ENCODE measurements at places on chromosomes 5 and 9.

DNA sequence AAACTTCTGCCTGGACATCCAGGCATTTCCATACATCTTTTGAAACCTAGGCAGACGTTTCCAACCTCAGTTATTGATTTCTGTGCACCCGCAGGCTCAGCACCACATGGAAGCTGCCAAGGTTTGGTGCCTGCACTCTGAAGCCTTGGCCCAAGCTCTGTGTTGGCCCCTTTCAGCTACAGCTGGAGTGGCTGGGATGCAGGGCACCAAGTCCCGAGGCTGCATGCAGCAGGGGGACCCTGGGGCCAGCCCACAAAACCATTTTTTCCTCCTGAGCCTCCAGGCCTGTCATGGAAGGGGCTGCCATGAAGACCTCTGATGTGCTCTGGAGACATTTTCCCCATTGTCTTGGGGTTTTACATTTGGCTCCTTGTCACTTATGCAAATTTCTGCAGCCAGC, 49.9 kb downstream of the NFX1 start:
- no peak for DNase-seq

DNA sequence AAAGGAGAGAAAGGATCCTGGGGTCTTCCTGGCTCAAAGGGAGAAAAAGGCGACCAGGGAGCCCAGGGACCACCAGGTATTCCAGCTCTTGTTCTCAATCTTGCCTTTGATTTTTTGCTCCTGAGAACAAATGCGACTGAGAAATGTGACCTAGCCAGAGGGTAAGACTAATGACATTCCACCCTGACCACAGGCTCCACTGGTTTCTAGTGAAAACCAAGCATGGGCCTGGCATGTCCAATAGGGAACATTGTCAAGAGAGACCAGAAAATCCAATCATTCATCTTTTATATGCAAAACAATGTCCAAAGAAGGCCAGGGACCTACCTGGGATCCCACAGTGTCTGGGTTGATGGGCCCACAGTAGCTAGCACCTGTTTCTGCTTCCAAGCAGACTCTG, 50.3 kb upstream of the TGFBR1 start:
- DNase-seq = no peak

DNA sequence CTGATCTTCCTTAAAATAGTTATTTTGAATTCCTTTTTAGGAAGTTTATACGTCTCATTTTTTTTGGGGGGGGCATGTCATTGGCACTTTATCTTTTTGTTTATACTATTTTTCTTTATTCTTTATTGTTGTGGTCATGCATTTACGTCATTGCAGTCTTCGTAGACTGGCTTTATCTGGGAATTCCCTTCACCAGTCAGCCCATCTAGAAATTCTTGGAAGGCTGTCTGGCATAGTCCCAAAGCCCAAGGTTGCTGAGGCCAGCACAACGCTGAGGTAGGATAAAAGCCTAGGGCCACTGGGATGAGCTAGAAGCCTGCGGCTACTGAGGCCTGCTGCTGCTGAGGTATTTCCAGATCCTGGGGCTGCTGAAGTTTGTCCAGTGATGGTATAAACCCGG, 121.5 kb downstream of the ISOC1 start:
- DNase-seq = no peak

GRCh38 chr5:179316111-179316551, 29.1 kb downstream of the ADAMTS2 start:
- DNase-seq = no peak

- no peak for DNase-seq
Measured at GRCh38 chr5:9499498-9499876, 46.4 kb downstream of the SEMA5A start.

DNA sequence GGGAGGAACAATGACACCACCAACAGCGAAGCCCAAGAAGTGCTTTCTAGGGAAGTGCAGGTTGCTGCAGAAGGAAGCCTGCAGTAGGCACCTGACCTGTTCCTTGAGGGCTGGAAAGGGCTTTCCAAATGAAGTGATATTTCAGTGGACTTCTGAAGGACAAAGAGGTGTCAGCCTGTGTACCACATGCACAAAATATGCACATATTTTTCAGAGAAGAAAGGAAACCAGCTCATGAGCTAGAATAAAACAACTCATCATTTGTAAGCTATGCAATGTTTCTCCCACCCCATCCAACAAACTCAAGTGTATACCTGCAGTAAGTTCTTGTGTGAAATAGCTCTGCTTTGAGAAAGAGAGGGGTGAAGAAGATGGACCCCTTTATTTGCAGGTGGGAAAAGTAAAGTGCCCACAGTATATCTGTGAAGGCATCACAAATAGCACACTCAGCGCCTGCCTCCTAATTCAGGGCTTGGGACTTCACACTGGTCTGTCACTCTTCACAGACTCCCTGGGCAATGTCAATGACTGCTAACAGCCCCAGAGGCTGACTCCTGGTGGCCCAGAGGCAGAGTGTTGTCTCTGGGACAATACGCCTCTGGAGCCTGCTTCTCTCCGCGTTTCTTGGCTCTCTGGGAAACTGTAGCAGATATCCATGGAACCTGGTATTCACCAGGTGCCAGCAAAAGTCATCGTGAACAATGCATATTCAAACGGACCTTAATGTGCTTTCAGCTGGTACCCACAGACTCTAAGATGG, 198.1 kb upstream of the EFNA5 start:
- no peak for DNase-seq

GRCh38 chr5:31939151-31939550, 235.0 kb downstream of the GOLPH3 start:
- DNase-seq = no peak

DNA sequence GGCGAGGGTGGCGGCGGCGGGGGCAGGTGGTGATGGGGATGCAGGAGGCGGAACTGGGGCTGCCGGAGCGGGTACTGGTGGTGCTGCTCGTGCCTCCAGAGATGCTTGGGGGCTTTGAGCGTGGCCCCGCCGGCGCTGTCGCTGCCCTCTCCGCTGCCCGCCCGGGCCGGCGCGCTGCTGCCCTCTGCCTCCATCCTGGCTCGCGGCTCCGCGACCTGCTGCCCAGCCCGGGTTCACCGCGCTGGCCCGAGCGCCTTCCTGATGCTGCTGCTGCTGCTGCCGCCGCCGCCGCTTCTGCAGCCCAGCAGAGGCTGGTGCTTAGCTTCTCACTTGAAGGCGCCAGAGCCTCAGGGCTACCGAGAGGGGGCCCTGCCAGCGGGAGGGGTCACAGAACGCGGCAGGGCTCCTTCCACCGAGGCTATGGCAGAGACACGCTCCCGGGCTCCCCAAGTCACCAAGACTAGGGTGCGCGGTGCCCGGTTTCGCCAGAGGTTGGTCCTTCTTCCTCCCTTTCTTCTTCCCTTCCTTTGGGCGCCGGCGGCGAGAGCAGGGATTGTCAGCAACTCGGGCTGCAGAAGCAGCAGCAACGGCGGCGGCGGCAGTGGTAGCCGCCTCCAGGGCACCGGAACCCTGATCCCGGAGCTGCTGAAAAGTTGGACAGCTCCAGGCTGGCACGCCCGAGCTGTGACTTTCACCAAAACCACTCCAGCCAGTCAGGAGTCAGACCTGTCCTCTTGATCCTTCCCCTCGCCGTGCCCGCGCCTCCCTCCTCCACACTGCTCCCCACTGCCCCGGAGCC, at the start of gene PDE4D:
TSS of gene PDE4D (minus strand) at position 298 of the 799 bp plus-strand sequence.
- DNase-seq = peak; percentile 74

GRCh38 chr5:127686424-127686823, 16.8 kb upstream of the CCDC192 start:
- no peak for DNase-seq

DNA sequence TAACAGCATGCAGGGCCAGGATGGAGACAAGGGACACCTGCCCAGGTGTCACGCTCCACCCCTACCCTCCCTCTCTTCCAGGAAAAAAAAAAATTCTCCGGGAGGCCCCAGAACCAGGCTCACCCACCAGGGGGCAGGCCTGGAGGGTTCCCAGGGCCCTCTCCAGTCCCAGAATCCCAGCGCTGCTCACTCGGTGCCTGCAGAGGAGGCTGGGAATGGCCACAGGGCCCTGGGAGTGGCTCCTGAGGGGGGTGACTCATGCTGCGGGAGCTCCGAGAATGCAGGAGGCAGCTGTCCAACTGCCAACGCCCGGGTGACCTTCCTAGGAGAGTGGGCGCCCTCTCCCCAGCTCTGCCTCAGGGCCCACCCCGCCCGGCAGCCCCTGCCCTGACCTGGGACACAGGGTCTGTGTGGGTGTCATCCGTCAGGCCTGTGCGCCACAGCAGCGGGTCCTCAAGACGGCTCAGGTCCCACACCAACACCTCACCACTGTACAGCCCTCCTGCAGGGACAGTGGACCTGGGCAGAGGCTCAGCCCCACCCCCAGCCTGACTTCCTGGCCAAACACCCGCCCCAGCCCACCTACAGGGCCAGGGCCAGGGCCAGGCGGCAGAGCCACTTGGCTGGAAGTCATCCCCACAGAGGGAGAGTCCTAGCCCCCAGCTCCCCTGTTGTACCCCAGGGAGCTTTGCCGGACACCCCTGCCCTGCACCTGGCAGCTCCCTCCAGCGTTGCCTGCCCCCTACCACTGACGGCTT, 21.2 kb downstream of the DYNC2I2 start:
- DNase-seq = peak; percentile 39

DNA sequence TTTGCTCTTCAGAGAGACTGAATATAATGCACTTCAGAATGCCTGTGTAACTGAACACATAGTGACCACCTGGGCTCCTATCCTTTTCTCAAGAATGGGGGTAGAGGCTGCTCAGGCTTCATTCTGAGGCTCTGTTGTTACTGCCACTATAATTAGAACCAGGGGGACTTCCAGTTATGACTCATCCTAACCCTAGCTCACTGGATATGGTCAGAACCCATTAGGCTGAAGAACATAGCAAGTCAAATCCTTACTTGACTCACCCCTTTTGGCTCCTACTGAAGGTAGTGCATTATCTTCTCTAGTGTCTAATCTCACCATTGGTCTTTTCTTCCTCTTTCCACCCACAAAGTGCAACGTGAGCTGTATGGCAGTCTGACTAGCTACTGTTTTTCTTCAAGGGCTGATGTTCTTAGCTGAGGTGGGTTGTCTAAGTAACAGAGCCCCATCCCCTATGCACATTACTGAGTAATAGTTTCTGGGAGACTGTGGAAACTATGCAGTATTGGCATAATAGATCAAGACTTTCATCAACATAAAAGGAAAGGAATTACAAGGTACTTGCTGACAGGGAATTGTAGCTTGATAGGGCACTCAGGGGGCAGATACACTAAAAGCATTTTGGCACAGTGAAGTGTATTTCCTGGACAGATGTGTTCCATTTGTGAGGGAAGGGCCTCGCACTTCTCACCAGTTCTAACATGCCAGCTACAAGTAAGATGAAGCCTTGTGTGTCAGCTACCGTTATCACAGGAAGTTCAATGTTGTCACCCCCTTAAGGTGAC, 431.0 kb upstream of the MEF2C start:
- no peak for DNase-seq

DNA sequence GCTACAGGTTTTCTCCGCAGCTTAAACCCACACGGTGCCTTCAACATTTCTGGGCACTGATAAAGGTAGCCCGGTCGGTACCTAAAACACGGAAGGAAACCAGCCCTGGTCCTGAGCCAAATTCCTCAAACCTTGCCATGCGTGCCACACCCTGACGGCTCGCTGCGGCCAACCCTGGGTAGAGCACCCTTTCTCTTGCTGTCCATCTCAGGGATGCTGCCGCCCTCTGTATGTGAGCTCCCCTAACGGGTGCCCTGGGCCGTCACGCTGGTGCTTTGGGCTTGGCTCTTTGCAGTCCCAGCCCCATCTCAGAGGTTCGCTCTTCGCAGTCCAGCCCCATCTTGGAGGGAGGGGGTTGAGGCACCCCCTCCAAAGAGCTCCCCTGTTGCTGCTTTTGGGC, 43.9 kb downstream of the PNPLA7 start:
- no peak for DNase-seq

- no peak for DNase-seq
Measured at GRCh38 chr9:79700607-79701360, 129.0 kb downstream of the TLE4 start.

GRCh38 chr5:39080597-39081204, 6.5 kb upstream of the RICTOR start:
- DNase-seq = peak; percentile 6

DNA sequence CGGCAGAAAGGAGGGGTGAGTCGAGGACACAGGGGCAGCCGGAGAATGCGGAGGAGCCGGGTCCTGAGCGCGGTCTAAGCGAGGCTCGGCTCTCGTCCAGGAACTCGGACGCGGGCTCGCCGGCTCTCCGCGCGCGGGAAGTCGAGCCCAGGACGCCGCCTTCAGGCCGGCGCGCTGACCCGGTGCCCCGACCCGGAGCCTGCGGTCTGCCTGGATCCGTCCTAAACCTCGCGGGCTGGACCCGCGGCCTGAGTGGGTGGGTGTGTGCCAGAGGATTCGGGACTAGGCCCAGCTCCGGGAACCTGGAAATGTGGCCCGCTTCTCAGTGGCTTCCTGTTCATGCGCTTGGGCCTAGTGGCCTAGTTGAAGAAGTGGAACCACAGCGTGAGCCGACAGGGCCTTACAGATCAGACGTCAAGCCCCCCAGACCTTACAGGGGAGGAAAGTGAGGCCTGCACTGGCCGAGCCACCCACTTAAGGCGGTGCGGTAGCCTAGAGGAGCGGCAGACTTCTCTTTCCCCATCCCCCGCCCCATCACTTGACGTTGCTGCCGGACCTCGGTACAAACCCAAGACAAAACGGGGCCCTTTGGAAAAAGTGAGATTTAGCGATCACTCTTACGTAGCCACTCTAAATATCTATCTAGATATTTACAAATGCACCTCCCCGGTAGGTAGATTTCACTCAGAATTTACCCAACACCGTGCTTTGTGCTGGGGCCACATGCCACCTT, 1.2 kb downstream of the CDKN2B-AS1 start:
- no peak for DNase-seq

DNA sequence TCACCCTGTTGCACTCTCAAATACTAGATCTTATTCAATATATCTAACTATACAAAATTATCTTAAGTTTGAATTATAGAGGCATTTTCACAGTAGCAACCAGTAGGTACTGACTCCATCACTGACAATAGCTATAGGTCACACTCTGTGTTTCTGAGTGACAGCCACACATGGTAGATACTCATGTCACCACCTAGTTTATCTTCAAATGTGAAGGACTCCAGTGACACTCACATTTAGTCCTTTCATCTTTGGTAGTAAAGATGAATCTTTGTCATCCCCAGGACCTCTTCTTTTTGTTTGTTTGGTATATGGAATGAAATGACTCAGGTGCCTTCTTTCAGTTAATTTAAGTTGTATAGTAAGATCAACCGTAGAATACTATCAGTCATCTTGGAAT, 102.5 kb upstream of the DHFR start:
- no peak for DNase-seq

- no peak for DNase-seq
Measured at GRCh38 chr5:77859306-77859705, 83.2 kb upstream of the TBCA start.

DNA sequence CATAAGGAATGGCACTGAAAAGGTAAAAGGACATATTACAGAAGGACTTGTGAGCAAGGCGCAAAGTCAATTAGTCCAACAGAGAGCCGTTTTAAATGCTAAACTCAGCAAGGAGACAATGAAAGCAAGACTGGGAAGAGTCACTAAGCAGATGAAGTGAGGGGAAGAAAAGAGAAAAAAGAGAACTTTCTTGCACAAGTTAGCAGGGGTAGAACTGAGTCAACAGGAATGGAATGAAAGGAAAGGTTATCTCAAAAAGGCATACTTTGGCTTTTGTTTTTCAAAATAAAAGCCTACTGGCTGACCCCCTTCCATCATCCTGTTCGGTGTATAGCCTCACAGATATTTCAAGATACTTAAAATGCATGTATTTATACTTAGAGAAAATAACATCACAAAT, 75.0 kb downstream of the NR6A1 start:
- DNase-seq = no peak

- DNase-seq = no peak
Measured at GRCh38 chr5:88834131-88834462, 48.9 kb downstream of the MEF2C start.
